ENCODE measurements at places on chromosomes 5 and 9.
A peak's percentile ranks its signal among the peaks of the same experiment; 100 is the strongest.

DNA sequence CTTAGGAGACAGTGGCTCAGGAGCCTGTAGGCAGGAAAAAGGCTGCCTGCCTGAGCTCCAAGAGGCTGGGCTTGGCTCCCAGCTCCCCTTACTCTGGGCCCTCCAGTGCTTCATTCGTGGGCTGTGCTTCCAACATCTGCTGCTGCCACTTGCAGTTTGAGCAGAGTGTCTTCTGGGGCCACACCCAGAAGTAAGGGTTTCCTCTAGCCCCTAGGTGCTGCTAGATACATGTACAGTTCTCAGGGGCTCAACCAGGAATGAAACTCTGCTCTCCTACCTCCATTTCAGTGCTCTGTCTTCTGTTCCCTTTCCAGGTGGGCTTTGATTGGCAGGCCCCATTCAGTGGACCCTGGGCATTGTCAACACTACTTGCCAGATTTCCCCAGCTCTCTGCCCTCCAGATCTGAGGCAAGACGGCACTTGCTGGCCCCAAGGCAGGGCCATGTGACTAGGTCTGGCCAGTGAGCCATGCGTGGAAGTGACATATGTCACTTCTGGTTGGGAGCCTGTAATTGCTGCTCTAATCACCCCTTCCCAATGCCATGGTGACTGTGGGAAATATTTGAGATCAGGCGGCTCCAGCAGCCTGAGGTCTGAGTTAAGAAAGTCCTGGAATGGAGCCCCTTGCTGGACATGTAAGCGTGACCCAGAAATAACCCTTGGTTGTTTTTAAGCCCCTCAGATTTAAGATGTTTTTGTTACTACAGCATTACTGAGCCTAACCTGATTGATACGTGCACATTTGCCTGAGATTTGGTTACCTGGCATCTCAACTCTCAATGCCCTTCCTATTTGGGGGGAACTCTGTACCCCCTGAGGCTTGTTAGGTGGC, 9.4 kb upstream of the BOD1 start:
- peak; percentile 17 for DNase-seq

- peak; percentile 89 for DNase-seq
Observed at GRCh38 chr9:125633116-125633745, 73.8 kb downstream of the MAPKAP1 start.

- no peak for DNase-seq
Observed at GRCh38 chr5:142435410-142436115, 110.7 kb upstream of the SPRY4 start.

DNA sequence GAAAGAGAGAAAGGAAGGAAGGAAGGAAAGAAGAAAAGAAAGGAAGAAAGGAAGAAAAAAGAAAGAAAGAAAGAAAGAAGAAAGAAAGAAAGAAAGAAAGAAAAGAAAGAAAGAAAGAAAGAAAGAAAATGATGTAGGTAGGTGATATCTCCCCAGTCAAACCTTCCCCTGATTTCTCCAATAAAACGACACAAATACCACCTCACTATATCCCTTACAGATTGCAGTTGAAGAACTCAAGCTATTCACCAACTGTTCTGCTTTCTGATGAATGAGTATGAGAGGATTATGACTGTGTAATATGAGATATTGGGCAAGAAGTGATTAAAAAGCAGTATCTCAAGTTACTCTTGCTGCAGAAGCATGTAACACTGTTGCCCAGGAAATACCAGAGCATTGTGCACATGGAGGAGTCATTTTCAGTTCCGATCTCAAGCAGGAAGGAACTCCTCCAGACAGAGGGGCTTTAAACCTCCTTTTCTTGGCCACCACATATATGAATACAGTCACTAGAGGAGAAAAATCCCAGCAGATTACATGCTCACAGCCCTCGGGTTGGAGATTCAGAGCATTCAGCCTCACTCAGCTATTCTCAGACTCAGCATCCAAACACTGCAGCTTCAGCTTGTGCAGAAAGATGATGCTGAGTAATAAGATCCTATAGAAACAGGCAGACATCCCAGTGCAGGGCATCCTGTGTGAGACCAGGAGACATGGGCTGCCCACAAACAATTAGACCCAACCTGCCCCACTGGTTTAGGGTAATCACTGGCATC, 61.4 kb downstream of the UGCG start:
- DNase-seq = peak; percentile 96

DNA sequence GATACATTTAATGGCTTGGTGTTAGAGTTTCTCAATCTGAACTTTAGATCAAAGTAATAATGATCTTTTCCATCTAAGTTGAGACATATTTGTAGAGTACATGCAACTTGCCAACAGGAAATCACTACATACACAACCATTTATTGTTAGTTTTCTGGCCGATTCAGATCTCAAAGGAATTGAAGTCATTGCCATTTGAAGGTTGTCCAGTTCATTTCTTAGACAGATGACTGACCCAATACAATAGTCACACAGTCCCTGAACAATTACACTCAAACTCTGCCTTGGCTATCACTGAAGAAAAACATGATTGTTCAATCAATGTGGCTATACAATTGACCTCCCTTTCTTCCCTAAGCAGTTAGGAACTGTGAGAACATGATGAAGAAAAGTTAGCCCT, 753.2 kb upstream of the RIOK2 start:
- DNase-seq = no peak

- DNase-seq = no peak
Observed at GRCh38 chr5:45680950-45681349, 15.2 kb downstream of the HCN1 start.

DNA sequence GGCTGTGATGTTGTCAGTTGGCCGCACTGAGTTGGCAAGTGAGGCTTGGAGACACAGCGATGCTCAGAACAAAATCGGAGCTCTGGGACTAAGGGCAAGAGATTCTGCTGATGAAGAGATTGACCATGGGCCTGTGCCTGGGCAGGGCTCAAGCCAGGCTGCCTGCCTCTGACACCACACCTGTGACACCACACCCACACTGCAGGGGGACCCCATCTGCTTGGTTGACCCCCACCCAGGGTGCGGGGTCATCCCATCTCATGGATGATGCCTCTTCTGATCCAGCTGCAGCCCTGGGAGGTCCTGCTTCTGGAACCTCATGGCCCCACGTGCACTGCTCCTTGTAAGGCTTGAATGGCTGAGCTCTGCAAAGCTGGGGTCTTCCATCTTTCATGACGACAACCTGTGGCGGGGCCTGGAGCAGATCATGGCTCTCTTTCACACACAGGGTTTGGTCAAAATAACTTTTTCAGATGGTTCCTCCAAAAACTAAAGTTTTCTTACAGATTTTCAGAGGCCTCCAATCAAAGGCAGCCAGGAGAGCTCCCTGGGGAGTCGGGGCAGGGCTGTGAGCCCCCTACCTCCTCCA, 185.2 kb downstream of the GADD45G start:
- no peak for DNase-seq

DNA sequence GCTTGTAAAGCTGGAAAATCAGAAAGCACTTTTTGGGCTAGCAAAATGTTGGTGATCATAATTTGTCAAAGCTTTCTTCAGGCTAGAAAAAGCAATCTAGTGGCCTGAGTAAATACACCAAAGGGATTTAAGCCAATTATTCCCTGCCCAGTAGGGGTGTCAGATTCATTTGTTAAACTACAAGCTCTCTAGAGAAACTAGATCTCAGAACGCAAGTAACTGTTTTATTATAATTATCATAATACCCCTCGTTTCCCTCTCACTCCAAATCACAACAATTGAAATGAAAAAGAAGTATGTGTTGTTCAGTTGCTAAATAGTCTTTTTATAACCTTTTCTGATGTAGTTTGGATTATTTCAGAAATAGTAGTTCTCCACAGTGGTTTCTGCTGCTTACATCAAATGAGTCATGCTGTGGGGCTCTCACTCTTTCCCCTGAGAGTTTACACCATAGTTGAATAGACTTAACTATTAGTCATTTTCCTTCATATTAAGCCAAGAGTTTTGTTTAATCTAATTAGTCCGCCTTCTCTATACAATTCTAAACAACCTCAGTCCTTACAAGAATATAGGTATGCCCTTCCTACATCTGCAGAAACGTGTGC, 918.6 kb upstream of the DMAC1 start:
- no peak for DNase-seq

DNA sequence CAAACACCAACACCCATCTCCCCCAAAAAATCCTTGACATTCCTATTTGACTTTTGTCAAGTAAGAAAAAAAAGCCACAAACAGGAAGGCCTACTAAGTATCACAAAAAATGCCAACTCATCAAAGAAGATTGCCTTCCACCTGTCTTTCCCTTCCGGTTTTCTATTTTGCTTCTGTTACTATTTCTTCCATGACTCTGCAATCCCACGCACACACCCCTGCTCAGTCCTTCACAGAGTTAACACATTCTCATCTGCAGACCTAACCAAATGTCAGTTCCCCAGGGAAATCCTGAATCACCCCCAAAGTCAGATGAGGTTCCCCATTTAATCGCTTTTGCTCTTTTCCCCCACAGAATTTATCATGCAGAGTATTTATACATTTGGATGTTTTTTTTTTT, 15.1 kb downstream of the LPAR1 start:
- peak; percentile 52 for DNase-seq

DNA sequence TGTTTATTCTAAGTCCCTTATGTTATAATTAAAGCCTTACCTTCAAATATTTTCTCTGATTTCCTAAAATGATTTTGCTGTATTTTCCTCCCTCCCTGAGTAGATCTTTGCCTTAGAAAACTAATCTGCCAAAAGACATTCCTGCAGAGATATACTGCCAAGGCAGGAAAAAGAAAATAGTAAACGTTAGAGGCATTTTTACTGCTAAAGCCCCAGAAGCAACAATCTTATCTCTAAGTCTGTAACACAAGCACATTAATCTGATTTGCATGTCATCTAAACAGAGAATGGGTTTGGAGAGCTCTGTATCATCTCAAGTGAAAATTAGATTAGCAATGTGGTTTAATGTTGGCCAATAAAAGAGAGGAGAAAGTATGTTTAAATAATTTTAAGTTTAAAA, 847.7 kb downstream of the MAT2B start:
- DNase-seq = no peak

DNA sequence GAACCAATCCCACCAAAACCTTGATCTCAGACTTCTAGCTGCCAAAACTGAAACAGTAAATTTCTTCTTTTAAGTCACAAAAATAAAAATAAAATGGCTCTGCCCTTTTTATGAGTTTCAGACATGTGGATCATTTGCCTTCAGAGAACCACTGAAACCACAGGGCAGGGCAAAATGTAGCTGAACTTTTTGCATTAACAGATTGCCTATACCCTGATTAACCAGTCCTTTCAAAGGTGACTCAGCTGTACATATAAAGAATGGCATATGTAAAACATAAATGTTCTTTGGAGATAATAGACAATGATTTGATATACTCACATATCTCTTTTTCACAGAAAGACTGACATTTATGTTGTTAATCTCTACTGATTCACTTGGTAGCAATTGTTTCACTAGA, 187.1 kb upstream of the GRIN3A start:
- DNase-seq = no peak

GRCh38 chr5:34599471-34600117, 56.5 kb upstream of the RAI14 start:
- DNase-seq = no peak

DNA sequence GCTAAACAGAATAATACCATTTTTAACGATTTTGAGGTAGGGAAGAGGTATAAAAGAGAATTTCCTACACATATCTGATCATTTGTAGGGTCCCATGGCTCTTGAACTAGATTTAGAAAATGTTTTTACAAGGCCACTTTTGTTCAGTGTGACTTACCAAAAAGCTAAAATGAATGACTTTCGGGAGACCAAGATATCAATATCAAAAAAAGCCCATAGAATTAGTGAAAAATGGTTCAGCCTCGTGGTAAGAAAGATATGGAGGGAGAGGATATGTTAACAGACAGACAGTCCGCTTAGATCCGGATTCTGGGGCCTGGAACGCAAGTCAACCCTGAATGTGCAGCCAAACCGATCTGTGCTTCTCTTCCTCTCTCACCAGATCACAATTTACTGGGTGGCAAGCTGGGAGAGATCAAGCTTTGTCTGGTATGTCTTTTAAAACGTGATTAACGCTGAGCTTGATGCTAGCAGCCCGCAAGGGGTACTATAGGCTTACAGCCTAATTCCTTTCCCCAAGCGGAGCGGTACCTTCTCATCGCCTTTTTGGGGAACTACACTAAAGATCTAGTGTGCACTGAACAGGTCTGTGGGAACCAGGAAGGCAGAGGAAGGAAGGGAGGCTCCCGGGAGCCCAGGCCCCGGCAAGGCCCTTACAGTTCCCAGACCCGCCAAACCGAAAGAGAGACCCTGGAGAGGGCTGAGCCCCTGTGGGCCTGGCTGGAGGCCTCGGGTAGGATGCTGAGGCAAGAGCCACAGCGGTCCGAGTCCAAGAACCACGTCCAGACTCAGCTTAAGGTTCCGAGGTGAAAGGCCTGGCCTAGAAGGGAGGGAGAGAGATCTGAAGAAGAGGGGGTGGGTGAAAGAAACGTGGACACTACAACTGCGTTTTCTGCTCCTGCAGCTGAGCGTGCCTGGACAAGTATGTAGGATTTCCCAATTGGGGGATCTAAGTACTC, 2.9 kb downstream of the NR2F1-AS1 start:
- no peak for DNase-seq

GRCh38 chr9:73194284-73194683, 42.6 kb downstream of the ANXA1 start:
- no peak for DNase-seq

GRCh38 chr5:16841416-16841815, 94.7 kb downstream of the MYO10 start:
- no peak for DNase-seq

DNA sequence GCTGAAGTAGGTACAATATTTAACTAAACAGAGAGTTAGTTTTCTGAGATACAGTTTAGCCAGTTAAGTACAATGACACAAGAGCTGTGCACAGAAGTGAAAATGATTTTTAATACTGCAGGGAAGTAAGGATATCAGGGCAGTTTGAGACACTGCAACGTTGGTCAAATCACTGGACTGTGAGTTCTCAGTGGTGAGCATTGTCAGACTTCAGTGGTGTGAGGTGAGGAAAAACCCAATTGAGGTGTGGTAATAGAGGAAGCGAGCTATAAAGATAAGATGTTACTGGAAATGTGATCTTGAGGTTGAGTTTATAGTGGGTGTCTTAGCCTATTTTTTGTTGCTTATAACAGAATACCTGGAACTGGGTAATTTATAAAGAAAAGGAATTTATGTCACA, 12.8 kb upstream of the FBXL7 start:
- DNase-seq = no peak

- DNase-seq = no peak
Observed at GRCh38 chr5:10109299-10109698, 140.4 kb downstream of the ATPSCKMT start.

DNA sequence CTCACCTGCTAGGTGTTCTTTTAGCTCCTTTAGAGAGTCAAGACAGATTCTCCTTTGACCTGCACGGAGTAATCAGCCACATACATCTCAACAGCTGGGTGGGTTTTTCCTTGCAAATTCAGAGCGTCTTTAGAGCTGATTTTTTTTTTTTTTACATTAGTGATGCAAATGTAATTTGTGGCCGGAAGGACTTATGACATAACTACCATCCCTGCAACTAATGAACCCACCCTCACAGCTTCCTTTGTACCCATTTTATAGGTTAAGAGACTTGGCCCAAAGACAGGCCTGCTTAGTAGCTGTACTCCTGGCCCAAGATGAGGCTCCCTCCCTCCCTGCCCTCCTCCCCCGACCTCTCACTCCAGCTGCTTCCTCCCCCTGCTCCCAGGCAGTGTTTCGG, 69.9 kb upstream of the NIPAL4 start:
- DNase-seq = no peak
